ENCODE measurements at places on chromosomes 2 and 18.

GRCh38 chr2:10235909-10236550 is 66.7 kb upstream of the HPCAL1 start:
- no peak for DNase-seq

DNA sequence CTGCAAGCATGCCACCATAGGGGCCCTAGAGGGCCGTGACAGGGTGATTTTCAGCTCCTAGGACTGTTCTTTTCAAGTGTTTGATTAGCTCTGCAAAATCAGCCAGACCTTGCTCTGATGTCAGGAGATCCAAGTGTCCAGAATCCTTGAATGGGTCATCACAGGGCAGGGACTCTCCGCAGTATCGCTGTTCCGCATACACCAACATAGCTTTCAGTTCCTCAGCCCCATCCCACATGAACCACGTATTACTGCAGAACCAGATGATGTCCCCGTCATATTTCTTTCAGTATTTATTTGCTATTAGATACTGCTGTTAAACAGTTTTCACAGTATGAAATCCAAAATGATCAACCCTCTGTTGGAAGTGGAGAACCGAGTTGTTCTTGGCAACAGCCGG is 46.6 kb upstream of the RFX8 start:
- DNase-seq = no peak

GRCh38 chr2:161173541-161174194 is 13.4 kb downstream of the TANK start:
- no peak for DNase-seq

GRCh38 chr2:120736624-120737339 is 1.1 kb downstream of the GLI2 start:
- peak; percentile 42 for DNase-seq

DNA sequence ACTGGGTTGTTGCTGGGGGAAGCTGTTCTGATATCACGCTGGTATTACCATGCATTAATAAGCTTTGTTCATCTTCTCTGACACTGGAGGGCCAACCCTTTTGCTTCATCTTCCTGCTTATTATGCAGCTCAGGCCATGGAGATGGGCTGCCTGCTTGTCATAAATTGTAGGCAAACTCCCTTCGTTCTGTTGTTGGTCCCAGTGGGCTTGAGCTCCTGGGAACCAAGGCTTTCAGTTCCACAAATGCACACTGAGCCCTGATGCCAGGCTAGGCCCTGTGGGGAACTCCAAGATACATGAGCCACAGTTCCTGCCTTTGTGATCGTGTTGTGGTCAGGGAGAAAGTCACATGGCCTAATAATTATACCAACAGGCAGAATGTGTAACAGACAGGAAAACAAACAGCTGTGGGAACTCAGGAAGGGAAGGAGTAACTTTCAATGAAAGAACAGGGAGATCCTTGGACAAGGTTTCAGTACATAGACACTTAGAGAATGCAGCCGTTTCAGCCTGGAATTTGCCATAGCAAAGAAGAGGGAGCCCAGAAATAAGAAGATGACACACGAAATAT is 49.0 kb upstream of the BCL2L11 start:
- no peak for DNase-seq

DNA sequence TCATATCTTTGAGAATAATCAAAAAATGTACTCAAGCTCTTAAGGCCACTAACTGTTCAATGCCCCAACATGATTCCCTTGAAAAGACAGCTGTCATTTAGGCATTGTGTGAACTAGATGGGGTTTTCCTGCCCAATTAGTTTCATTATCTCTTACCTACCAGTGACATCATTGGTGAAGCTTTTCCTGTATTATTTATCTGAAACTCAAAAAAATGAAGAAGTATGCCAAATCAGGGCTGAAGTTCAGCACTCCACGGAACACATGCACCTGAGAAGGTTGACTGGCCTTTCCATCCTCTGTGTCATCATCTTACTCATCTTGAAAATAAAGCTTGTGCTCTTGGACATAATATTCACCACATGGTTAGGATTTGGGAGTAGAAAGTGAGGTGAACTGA is 126.4 kb downstream of the TXNL1 start:
- DNase-seq = no peak

DNA sequence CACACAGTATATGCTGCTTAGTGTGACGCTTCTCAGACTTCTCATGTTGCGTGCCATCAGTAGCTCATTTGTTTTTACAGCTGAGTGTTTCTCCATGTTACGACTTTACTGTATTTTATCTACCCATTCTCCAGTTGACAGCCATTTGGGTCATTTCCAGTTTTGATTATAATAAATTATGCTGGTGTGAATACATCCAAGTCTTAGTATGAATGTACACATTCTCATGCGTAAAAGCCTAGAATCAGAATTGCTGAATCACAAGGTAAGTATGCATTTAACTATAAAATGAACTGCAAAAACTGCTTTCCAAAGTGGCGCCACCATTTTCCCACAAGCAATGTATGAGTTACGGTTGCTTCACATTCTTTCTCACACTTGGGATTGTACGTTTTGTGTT is 184.2 kb upstream of the SLC35G4 start:
- no peak for DNase-seq

- no peak for DNase-seq
These were observed 913 bp upstream of the WNT10A start for GRCh38 chr2:218879776-218880101.

DNA sequence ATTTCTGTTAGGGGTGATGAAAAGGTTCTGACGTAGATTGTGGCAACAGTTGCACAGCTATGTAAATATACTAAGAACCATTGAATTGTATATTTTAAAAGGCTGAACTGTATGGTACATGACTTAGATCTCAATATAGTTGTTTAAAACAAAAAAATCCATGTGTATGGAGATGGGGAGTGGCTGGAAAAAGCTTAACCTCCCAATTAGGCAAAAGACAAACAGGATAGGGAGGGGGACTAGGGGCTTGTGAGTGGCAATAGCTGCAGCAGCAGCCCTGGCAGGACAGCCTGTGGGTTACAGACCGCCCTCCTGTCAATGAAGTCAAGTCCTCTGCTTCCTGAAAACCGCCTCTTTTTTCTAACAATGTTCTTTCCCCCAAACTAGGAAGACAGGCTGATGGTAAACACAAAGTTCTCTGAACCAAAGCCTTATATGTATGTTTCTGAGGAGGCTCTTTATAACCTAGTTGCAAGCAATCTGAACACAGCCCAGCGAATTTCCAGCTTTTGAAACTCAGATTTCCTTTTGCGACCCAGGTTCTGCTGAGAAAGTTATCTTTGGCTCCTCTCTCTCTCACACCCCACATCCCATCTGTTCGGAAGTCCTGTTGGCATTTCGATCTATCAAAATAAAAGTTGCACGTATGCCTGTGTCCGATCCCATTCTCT is 10.3 kb downstream of the ATP8B1 start:
- no peak for DNase-seq

DNA sequence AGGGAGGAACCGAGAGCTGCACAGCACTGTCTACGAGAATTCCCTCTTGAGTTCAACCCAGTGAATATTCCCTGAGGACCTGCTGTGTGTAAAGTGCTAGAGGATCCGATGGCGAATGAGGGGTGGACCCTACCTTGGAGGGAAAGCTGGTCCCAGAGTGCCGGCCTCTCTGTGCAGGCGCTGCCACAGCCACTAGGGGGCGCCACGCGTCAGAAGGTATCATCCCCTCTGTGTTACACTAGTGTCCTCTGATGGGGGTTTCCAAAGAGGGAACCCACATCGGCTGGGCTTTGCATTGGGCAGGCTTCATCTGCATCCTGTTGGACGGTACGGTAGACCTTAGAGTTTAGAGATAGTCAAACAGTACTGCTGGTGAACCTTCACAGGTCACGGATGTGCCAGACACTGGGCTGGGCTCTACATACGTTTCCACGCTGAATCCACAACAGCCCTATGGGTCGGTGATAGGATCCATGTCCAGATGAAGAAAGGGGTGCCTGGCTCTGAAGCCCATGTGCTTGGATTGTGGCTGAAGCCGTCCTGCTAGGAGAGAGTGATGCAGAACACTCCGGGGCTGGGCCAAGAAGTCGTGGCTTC is 39.0 kb downstream of the COA5 start:
- no peak for DNase-seq

- no peak for DNase-seq
These were observed 104.5 kb downstream of the MMADHC start for GRCh38 chr2:149483004-149483605.

- DNase-seq = no peak
These were observed 24.5 kb downstream of the BCL2L11 start for GRCh38 chr2:111145103-111145760.

DNA sequence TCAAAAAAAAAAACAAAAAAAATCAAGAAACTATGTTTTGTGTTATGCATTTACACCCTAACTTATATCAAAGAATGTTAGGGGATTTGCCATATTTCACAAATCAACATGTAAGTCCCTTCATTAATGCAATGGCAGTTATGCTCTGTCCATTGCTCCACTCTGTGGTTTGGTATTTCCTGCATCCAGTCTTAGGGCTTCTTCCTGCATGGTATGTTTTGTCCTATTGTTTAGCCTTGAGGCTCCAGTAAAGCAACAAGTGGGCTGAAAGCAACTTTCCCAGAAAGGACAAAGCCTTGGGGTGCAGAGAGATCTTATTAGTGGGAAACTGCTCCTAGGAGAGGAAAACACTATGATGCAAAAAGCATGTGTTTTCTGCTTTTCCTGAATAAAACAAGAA is 474.1 kb downstream of the IRS1 start:
- DNase-seq = no peak

DNA sequence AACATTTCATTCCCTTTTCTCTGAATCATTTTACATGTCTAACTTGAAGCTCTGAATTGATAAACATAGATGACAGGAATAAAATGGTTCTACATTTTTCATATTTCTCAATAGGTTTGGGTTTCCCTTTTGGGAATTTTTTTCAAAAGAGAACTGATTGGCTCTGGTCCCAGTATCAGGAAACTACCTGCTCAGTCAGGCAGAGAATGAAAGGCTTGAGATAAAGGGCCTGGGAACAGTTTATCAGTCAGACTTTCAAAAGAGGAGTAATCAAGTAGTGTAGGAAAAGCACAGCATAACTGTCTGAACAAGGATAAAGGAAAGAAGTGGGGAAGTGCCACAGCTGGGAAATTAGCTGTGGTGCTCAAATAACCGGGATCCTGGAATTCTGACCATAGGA is 28.3 kb upstream of the CCL20 start:
- no peak for DNase-seq

- no peak for DNase-seq
These were observed 495 bp upstream of the TTC32 start for GRCh38 chr2:19902216-19902740.

DNA sequence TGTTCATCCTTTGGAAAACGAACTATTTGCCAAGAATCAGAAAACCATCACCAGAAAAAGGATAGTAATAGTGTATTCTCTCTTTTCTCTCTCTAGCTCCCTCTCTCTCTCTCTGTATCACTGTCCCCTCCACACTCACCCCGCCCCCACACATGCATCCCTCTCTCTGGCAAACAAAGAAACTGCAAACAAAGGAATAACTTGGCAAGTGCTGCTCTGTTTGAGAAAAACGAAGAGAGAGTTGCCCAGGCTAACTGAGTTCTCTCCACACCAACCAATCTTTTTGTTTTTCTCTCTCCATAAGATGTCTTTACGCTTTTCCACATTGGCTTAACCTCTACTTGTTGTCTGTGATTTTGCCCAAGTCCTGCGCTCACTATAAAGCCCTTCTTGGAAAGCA is 316.2 kb downstream of the EPHA4 start:
- DNase-seq = no peak

GRCh38 chr2:65434592-65435241 is 2.3 kb upstream of the SPRED2 start:
- no peak for DNase-seq

- no peak for DNase-seq
These were observed 24.0 kb upstream of the GALNT5 start for GRCh38 chr2:157233506-157233905.
